ENCODE measurements at places on chromosomes 3 and 15. TPM values are rescaled to one million over a fixed set of nuclear protein-coding genes. Genes with fewer than 3 reads are reported as not detected.

DNA sequence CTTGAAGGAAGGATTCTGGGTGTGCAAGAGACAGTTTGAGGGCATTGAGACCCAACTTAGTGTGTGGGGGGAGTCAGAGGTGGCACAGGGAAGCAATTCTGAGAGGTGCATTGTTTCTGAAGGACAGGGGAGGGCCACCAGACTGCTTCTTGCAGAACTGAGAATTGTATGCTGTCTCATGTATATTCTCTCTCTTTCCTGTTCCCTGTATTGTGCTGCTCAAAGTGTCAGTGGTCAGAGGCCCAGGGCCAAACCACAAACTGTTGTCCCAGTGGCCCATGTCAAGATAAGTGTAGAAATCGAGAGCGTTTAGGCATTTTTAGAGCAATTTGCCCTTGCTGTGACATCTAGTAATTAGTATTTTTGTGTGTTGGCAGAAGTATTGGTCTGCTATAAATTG lies 567.1 kb downstream of the EDEM1 start:
- no peak overlapping the region for H3K4me3 ChIP-seq
- no peaks in the 10 kb centered on the region for H3K27me3 ChIP-seq
- no peak overlapping the region for H3K27ac ChIP-seq

DNA sequence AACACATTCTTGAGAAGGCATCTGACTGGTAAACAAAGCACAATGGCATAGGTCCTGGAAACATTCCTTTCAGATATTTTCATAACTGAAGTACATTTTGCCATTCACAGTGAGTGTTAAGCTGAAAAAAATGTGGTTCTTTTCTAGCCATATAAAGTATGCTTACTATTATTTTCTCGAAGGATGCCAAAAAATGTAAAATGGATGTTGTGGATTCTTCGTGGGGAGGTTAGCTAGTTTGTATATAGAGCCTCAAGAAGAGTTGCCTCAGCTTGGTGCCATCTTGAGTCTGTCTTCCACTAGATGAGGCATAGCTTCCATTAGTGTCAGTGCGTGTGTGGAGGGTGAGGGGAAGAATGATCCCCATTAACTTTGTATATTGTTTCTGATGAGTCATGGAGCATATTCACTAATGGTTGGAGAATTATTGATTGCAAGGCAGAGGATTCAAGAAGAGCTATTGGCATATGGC lies 4.1 kb downstream of the MBNL1 start:
- DNase-seq, result no peak
- no peaks in the 10 kb centered on the region for H3K27me3 ChIP-seq
- H3K36me3 ChIP-seq, result no peaks in the 10 kb centered on the region
- peak overlapping the region; percentile 80 for H3K4me3 ChIP-seq

DNA sequence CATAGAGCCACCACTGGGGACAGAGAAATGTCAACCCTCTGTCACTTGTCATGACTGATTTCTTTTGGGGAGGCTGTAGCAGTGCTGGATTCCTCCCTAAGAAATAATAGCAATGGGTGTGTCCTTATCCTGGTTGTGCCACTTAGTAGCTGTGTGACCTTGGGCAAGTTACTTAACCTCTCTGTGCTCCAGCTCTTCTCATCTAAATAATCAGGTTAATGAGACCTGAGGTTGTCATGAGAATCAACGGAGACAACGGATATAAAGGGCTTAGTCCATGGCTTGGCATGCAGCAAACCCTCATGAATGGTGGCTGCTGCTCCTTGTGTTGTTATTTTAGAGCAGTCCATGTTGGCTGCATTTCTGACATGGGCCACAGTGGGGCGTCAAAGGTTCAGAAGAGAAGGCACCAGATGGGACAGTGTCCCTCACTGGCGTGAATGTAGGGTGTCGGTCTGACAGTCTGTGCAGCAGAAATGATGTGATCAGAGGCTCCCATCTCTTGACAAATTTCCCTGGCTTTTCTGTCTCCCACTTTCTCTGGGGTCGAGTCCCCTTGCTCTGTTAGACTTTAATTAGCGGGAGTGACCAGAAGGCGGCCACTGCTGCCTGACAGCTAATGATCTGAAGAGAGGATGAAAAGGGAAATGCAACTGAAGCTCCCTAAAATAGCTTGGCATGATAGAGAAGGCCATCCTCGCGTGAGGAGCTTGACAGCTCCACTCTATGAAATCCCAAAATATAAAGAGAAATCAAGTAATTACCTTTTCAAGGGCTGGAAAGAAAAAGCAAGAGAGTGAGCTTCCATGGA lies 209.4 kb downstream of the CADPS start:
- H3K4me3 ChIP-seq, result no peak overlapping the region
- no peak overlapping the region for H3K27ac ChIP-seq
- no peaks in the 10 kb centered on the region for H3K27me3 ChIP-seq

GRCh38 chr3:37700466-37701248 lies 161.0 kb upstream of the CTDSPL start:
- H3K36me3 ChIP-seq, result no peaks in the 10 kb centered on the region
- H3K4me1 ChIP-seq, result peaks cover 8% of the 10 kb centered on the region
- H3K4me3 ChIP-seq, result no peak overlapping the region
- no peak for DNase-seq
- no peaks in the 10 kb centered on the region for H3K27me3 ChIP-seq

- H3K36me3 ChIP-seq, result no peaks in the 10 kb centered on the region
- no peaks in the 10 kb centered on the region for H3K27me3 ChIP-seq
- no peak for DNase-seq
Measured at GRCh38 chr15:79815468-79815867, 81.3 kb downstream of the MTHFS start.

GRCh38 chr15:85394554-85395333 lies 14.3 kb downstream of the AKAP13 start:
- no peaks in the 10 kb centered on the region for H3K27me3 ChIP-seq
- H3K27ac ChIP-seq, result peak overlapping the region; percentile 25
- no peak for DNase-seq
- H3K36me3 ChIP-seq, result no peaks in the 10 kb centered on the region
- H3K4me3 ChIP-seq, result no peak overlapping the region
- H3K4me1 ChIP-seq, result peaks cover 59% of the 10 kb centered on the region

The KIF23 gene
- total RNA-seq, result 2.5 TPM

The NR1I2 gene
- not detected for total RNA-seq

Data from sigmoid colon (tissue), 7 donors.